Muscle of leg (tissue), 16 donors: ENCODE measurements at places on chromosomes 5 and 9. TPM values are rescaled to one million over a fixed set of nuclear protein-coding genes. Genes with fewer than 3 reads are reported as not detected.
A peak's percentile ranks its signal among the peaks of the same experiment; 100 is the strongest.

The PRR7 gene
- 0.93 TPM for total RNA-seq

The ROPN1L gene
- 0.13 TPM for total RNA-seq

The FUT7 gene
- not detected for total RNA-seq

The PPP2R2B gene
- total RNA-seq, result 3.5 TPM

GRCh38 chr9:127634698-127635097 lies 22.6 kb downstream of the STXBP1 start:
- no peak for DNase-seq

GRCh38 chr9:134378901-134379338 lies 52.7 kb downstream of the RXRA start:
- peak; percentile 71 for DNase-seq

DNA sequence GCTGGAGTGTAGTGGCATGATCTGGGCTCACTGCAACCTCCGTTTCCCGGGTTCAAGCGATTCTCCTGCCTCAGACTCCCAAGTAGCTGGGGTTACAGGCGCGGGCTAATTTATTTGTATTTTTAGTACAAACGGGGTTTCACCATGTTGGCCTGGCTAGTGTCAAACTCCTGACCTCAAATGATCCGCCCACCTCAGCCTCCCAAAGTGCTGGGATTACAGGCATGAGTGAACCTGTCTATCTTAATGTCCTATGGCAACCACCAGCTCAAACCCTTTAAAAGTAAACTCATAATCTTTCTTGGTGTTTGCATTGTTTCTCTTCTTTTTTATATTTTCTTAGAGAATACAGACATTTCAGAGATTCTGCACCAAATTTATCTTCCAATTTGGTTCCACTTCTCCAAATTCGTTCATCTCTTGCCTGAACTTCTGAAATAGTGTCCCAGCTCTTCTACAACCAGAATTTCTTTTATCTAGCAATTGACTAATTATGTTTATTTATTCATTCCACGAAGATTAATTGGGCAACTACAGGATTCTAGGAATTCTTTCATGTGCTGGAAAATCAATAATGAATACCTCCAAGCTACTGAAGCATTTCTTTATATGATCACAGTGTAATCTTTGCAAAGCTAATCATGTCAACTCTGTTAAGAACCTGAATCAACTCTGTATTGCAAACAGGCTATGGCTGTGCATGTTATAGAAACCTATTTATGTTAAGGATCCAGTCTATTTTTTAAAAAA lies 60.0 kb upstream of the TYRP1 start:
- DNase-seq, result no peak

DNA sequence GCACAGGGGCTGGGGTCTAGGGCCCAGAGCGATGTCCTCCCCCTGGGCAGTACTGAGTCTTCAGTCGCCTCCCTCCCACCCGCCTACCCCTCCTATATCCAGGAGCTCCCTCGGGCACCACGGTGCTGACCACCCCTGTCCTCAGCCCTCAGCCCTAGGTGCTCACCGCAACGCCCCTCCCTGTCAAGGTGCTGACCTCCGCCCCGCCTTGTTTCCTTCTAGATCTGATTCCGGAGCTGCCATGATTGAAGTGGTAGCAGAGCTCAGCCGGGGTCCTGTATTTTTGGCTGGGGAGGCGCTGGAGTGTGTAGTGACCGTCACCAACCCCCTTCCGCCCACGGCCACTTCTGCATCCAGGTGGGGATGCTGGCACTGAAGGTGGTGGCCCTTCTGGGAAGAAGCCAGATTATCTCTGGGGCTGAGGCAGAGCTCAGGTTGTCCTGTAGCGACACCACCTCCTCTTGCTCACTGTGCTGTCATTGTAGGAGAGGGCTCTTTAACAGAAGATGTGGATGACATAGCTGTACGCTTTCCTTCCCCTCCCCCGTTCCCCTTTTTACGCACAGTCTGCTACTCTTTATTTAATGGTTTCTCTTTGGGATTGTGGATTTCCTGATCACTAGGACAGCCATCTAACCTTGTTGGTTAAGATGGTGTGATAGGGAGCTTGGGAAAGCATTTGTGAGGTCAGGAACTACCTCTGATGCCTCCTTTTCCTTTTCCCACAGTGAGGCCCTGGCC lies 598 bp downstream of the RGP1 start:
- no peak for DNase-seq

DNA sequence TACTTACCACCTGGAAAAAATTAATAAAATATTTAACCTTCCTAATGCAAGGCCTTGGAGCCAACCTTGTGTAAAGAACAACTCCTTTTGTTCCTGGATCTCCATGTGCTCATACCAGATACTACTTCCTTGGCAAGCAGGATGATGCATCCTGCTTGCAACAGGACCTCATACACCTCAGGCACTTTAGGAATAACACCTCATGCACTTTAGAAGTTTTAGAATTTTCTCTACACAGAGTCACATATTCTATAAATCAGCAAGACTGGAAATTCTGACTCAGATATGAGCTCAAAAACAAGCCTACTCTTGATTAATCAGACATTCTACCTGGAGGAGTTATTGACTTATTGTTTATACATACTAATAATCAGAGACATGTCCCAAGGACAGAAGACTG lies 209.6 kb upstream of the CDH10 start:
- no peak for DNase-seq

DNA sequence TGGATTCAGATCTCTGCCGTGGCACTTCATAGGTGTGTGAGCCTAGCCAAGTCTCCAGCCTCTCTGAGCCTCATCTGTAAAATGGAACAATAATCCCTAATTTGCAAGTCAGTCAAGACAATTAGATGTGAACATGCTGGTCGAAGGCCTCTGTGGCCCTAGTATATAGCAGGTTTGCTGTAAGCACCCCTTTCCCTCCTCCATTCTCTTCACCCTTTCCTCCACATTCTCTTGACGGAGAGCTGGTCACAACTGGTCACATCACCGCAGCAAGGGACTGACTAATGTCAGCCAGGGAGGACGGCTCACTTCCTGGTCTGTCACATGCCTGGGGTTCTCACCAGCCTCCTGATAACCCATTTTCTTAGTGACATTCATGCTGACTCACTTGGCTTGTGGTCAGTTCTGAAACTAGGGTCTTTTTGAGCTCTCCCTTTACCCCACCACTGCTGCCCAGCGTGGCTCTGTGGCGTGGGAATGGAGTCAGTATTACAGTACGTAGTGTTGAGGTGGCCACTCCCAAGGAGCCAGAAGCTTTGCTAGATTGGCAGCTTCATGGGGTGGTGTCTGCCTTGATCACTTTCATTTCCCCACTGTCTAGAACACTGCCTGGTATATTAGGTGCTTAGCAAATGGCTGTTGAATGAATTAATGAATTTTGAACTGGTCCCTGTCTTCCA lies 47.8 kb downstream of the ERGIC1 start:
- no peak for DNase-seq

- DNase-seq, result no peak
These were observed 36.4 kb upstream of the TNFAIP8 start for GRCh38 chr5:119319401-119319800.

GRCh38 chr9:82184524-82184923 lies 196.0 kb downstream of the SPATA31D1 start:
- no peak for DNase-seq

DNA sequence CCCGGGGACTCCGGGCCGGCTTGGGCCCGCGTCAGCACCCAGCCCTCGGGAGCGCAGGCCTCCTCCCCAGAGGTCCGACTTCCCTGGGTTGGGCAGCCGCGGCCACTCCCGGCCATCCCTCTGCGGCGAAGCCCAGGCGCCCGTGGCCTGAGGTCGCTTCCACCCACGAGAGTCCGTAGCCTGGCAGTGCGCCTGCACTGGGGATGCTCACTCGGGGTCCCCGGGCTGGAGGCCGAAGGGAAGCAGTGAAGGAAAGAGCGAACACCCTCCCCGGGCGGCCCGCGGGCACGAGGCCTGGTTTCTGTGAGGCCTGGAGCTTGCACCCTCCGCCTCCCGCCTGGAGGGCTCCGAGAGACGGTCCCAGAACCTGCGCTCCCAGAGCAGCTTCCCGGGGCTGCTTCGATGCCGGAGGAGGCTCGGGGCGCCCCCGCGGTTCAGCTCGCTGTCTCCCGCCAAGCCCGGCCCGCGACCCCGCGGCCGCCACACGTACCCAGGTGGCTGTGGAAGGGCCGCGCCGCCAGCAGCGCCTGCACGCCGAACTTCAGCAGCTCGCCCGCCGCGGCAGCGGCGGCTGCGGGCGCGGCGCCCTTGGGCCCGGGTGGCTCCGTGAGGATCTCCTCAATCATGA lies 607 bp downstream of the BARX1 start:
- DNase-seq, result no peak

- DNase-seq, result no peak
These were observed 175.0 kb upstream of the RFX3 start for GRCh38 chr9:3700772-3701171.

DNA sequence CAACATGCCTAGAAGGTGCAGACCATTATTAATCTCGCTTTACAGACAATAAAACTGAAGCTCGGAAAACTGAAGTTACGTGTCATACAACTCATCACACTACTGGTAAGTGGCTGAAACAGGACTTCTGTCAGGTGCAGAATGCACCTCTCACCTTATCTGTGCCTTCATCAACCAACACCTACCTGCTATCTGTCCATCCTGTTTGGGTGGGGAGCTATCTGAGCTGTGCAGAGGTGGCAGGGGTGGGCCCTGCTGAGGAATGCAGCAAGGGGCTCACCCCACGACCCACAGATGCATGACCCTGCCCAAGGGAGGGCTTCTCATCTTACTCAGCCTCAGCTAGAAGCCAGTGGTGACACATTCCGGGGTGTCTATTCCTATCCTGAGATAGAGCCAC lies 81.6 kb downstream of the SLIT3 start:
- no peak for DNase-seq

DNA sequence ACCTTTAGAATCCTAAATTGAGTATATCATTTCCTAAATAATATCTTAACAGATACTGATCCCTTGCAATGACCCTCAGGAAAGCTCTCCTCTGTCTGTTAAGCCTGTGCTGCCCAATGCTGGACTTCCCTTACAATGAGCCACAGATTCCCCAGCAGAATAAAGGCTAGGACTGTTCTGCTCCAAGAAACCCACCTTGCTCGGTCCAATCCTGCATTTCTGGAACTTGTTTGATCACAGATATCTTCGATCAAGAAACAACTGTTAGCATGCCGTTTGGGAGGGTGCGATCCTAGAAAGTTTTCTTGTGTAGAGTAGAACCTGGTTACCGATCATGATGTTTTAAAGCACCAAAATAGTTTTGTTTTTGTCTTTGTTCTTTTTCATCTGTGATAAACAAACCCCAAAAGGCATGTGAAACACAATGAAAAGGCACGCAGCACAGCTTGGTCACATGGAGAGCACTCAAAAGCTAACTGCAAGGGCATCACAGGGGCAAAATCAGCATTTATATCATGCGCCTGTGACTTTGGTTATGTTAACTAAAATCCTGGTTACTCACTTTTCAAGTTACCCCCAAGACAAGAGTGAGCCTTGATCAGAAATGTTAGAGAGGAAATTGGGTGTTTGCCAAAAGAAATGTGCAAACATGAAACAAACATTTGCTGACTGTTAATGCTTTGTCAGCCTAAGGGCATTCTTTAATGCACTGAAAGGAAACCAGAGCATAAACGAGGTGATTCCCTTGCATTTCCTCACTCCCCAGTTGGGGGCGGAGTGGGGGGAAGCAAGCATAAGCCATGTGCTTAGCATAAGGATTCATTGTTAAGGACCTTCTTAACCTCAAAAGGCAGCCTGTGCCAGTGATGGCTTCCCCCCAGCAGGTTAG lies 61.9 kb upstream of the ADAMTS16 start:
- DNase-seq, result no peak

The SOX30 gene
- total RNA-seq, result 0.09 TPM

DNA sequence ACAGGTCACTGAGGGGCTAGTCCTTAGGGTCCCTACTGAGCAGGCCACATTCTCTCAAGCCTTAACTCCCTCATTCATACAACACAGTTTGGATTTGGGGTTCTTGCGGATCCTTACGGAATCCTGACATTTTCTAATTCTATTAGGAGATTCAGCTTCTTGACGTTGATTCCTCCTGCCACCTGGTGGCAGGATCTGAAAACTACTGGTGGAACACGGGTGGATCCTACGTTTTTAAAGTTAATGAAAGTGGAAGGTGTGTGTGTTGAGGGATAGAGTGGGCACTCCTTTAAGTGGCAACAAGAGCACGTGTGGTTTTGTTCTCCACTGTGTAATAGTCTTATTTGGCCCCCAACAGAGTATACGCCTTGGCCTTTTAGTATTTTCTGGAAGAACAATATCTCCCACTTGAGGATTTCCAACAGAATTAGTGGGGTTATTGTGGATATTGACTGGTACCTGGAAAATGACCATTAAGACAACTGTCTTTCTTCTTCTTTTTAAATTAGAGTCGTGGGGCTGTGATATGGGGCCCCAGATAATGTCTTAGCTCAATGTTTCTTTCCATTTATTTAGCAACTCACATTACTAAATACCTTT lies 25.2 kb downstream of the SLC28A3 start:
- peak; percentile 68 for DNase-seq

- no peak for DNase-seq
These were observed 167.6 kb upstream of the MAP1B start for GRCh38 chr5:71939452-71940230.

The ZBTB5 gene
- total RNA-seq, result 13.5 TPM

The GMCL2 gene
- not detected for total RNA-seq

GRCh38 chr9:126428534-126429175 lies 102.0 kb downstream of the MVB12B start:
- no peak for DNase-seq

GRCh38 chr5:66312266-66312665 lies 168.2 kb downstream of the SREK1 start:
- DNase-seq, result no peak

- no peak for DNase-seq
These were observed 4.3 kb upstream of the POC5 start for GRCh38 chr5:75721573-75721972.

GRCh38 chr9:73160868-73161267 lies 9.2 kb downstream of the ANXA1 start:
- no peak for DNase-seq

GRCh38 chr5:462051-462481 lies 19.1 kb downstream of the EXOC3 start:
- no peak for DNase-seq

GRCh38 chr5:113278976-113279375 lies 155.8 kb downstream of the TSSK1B start:
- no peak for DNase-seq

DNA sequence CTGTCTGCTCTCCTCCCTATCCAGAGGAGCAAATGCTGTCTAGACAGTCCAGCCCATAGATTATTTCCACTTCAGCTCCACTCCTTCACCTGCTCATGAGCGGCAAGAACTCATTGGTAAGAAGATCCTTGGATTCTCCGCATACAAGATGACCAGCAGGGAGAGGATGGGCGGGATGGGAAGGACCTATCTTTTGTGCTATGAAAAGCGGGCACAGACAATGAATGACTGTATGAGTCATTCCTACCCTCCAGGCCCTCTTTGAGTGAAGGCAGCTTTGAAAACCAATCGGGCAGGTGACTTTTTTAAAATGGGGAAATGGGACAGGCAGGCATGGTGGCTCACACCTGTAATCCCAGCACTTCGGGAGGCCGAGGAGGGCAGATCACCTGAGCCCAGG lies 49.4 kb downstream of the SMIM23 start:
- DNase-seq, result no peak

GRCh38 chr9:98774746-98775145 lies 21.6 kb downstream of the ANKS6 start:
- DNase-seq, result no peak
